ENCODE measurements at places on chromosomes 1 and 21.

- no peak for DNase-seq
These were observed 216.6 kb downstream of the ST6GALNAC3 start for GRCh38 chr1:76291191-76291590.

- no peak for DNase-seq
These were observed 47.0 kb downstream of the GRIK3 start for GRCh38 chr1:36987276-36987675.

- DNase-seq, result no peak
These were observed 36.4 kb downstream of the TBCE start for GRCh38 chr1:235403593-235403992.

- no peak for DNase-seq
These were observed 53.9 kb upstream of the ASPM start for GRCh38 chr1:197200272-197200899.

DNA sequence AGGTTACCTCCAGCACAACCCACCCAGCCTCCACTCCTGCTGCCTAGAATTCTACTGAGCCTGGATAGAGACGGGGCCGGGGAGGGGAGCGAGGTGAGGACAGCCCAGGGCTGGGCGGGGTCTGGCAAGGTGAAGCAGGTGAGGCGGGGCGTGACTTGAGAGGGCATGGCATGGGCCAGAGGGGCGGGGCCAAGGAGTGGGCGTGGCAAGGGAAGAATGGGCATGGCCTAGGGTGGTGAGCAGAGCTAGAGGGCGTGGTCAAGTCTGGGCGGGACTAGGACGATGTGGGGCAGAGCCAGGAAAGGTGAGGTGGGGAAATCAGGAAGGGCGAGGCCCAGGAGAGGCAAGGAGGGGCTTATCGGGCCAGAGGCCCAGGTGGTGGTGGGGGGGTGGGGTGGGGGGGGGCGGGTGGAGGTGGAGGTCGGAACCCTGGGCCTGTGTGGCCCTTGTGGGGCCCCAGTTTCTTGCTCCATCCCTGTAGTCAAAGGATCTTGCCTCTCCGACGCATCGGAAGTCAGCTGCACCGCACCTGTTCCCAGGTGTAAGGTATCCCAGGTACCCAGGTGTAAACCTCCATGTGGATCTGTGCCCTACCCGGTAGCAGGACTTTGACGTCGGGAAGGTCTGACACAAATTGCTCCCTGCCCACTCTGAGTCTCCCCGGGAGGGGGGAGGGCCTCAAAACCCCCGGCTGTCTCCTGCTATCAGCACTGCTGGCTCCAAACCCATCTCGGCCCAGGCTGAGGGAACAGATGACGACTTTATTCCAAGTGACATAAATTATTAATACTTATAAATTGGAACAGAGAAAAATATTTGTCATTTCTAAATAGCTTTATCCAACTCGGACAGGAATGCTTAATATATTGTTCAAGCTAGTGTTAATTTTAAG, 32.9 kb upstream of the UTS2 start:
- DNase-seq, result no peak

- DNase-seq, result no peak
These were observed 120.1 kb upstream of the NR5A2 start for GRCh38 chr1:199907361-199907760.

DNA sequence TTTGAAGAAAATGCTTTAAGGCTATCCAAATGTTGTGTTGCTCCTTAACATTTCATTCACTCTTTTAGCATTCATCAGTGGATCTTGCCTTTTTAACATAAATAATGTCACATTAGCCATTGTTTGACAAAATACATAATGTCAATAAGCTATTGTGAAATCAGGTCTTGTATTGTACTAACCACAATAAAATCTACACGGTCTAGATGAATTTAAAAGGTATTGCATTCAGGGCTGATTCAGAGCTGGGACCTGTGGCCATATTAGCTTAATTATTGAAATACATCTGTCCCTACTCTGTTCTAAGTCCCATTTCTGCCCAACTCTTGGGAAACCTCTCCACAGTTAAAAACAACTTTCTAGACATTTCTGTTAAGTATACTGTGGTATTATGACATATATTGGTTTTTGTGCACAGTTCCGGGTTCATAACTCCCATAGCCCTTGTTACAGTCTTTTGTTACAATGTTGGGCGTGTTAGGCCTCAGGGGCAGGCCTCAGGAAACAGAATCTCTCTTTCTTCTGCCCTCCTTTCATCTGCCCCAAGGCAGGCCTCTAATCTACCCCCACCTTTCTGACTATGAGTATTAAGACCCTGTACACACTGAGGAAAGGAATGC, 44.7 kb upstream of the CITED4 start:
- DNase-seq, result no peak

DNA sequence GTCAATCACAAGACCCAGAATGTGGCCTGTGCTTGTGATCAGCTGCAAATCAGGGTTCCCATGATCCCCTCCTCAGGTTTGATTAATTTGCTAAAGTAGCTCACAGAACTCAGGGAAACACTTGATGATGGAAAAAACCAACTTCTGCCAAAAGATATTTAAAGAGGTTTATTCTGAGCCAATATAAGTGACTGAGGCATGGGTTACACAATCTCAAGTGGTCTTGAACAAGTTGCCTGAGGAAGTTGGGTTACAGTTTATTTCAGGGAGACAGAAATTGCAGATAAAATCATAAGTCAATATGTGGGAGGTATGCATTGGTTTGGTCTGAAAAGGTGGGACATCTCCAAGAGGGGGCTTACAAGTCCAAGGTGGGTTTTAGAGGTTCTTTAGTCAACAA, 243.1 kb downstream of the S1PR1 start:
- no peak for DNase-seq

- no peak for DNase-seq
These were observed 1.3 kb downstream of the GNG12 start for GRCh38 chr1:67831850-67832513.

DNA sequence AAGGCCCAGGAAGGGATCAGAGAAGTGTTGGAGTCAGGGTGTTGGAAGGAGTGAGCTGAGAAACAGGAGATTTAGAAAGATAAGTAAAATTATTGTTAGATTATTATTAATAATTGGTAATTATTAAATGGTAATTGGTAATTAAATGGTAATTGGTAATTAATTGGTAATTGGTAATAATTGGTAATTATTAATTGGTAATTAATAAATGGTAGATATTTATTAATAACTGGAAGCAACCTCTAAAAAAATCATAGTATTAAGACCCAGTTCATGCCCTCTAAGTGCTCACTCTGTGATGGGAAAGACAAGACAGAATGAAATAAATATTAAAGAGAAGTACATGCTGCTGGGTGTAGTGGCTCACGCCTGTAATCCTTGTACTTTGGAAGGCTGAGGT, 13.8 kb upstream of the EPS15 start:
- DNase-seq, result no peak

- DNase-seq, result no peak
These were observed 1.5 kb downstream of the RAP1A start for GRCh38 chr1:111621050-111621449.

DNA sequence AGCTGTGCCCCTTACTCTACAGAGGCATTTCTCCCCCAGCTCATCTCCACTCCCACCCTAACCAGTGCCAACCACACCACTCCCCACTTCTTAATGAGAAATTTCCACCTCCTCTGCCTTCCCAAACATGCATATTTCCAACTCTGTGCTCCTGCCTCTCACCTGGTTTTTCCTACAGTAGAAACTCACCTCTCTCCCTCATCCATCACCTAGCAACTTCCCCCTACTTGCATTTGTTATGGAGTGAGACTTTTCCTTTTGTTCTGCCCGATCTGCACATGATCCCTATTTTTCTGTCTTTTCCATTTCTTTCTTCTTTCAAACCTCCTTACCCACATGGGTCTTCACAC, 11.9 kb downstream of the RGS8 start:
- DNase-seq, result no peak

GRCh38 chr1:18612073-18612472, 18.6 kb upstream of the PAX7 start:
- no peak for DNase-seq

DNA sequence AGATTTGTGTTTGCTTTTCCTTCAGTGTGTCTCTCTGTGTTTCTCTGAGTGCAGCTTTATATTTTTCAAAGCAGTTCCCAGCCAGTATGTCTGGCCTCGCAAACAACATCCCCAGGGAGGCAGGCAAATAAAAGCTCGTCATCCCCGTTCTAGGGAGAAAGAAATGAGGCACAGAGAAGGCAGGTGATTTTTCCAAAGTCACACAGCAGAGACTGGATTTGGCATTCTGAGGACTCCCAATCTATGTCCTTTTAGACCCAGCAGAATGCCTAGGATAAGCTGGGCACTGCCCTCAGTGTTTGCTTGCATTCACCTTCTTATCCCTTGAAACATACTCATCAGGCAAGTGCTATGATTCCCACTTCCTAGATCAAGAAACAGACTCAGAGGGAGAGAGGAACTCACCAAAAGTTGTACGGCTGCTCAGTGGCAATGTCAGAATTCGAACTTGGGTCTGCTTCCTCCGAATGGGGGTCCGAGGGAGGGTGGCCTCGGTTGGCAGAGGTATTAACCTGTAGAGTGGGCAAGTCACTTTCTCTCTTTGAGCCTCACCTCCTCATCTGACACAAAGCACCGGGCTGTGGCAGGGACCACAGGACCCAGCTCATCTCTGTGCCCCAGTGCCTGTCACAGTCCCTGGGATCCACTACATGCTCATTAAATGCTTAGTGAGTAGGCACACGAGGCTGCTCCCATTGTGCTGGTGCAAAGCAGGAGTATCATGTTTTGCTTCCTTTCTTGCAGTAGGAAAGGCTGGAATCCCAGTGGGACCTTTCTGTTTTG, 4.2 kb downstream of the RAP1GAP start:
- DNase-seq, result no peak

- DNase-seq, result no peak
These were observed 24.3 kb upstream of the NBL1 start for GRCh38 chr1:19619697-19620384.

DNA sequence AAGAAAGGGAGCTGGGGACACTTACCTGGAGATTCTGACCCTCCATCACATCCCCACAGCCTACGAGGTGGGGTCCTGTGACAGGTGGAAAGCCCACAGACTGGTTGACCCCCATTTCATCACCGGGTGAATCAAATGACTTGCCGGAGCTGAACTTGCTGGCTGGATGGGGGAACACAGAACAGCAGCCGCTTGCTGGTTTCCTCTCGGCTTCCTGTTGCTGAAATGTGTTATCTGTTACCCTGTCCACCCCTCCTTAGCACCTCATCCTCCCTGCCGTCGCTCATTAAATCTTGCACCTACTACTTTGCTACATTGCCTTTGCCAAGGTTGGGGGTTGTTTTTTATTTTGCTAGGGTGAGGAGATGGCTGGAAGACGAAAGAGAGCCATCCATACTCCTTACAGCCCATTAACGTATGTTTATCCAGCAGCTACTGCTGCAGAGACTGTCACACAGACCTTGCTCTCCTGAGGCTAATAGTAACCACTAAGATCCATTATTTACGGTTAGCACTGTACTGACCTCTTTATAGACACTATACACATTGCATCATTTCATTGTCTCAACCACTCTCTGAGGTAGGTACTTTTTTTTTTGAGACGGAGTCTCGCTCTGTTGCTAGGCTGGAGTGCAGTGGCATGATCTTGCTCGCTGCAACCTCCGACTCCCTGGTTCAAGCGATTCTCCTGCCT, 7.0 kb downstream of the PAFAH2 start:
- DNase-seq, result no peak

DNA sequence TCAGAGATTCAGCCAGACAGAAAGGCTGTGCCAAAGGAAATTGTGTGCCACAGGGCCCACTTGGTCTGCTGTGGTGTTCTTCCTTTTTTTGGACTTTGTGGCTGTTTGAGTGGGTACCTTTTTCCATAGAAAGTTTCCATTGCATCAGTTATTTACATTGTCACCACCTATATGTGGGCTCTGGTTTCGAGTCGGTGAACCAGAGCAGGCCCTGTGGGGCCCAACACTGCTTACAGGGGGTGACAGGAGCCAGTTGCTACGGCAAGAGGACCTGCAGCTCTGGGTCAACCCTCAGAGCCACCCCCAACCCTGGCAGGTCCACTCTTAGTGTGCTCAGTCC, 157.0 kb upstream of the EDN2 start:
- no peak for DNase-seq

DNA sequence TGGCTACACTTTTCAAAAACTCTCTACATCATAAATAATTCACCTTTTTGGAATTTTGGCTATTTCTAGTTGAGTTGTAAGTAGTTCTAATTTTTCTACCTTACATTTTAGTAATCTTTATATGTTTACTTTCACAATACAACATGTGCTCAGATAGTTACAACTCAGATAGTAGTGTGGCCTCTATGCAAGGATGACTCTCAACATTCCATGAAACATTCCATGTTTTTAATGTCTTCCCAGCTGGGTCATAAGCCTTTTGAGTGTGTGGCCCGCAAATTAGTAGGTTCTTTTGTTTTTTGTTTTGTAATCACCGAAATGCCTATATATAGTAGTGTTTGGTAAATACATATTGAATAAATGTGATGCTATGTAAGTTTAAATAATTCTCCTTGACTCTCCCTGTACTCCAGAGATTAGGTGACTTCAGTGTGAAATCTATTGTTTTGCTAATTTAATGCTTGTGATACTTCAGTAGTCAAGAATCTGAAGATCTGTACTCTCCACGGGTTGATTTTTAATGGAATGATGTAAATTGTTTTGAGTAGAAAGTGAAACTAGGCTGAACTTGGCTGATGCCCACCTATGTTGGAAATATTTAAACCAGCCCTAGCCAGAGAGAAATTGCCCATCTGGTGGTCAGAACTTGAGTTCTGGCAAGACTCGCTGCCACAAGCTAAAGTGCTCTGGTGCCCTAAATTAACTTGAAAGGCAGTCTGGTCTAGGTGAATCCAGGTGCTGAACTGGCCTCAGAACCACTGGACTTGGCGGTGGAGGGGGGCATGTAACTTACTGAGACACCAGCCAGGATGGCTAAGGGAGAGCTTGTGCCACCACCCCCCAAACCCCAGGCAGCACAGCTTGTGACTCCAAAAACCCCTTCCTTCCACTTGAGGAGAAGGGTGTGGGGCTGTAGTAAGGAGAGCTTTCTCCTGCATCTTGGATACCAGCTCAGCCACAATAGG, 165.6 kb downstream of the USP25 start:
- no peak for DNase-seq

DNA sequence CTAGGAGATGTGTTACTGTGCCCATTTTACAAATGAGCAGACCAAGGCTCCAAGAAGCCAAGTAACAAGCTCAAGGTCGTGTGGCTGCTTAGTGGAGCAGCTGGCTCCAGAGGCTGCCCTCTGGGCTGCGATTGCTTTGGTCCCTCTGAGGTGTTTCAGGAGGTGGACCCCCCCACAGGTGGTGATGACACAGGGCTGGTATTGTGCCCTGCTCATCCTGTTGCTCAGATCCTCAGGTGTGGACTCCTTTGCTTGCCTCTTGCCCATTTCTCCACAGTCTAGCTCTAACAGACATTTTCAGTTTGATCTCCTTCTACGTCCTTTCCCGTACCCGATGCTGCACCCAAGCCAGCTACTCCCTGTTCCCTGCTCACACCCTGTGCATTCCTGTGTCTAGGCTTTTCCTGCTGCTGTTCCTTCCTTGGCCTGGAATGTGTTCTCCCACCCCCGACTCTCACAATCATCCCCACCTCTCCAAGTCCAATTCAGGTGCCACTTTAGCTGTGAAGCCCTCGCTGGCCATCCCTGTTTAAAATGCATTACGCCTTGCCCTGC, 28.1 kb upstream of the GRHL3 start:
- DNase-seq, result no peak

- peak; percentile 6 for DNase-seq
These were observed 758 bp downstream of the RAD54L start for GRCh38 chr1:46248122-46248920.

- peak; percentile 21 for DNase-seq
These were observed 1.6 kb downstream of the COL11A1 start for GRCh38 chr1:103106426-103107341.

Measured in NCI-H2081 treated with DMSO at 0.1 percent for 48 hours (cell line).